ENCODE measurements at places on chromosomes 13 and 19.

GRCh38 chr19:46426035-46426505, 2.7 kb downstream of the PNMA8C start:
- no peak for DNase-seq

DNA sequence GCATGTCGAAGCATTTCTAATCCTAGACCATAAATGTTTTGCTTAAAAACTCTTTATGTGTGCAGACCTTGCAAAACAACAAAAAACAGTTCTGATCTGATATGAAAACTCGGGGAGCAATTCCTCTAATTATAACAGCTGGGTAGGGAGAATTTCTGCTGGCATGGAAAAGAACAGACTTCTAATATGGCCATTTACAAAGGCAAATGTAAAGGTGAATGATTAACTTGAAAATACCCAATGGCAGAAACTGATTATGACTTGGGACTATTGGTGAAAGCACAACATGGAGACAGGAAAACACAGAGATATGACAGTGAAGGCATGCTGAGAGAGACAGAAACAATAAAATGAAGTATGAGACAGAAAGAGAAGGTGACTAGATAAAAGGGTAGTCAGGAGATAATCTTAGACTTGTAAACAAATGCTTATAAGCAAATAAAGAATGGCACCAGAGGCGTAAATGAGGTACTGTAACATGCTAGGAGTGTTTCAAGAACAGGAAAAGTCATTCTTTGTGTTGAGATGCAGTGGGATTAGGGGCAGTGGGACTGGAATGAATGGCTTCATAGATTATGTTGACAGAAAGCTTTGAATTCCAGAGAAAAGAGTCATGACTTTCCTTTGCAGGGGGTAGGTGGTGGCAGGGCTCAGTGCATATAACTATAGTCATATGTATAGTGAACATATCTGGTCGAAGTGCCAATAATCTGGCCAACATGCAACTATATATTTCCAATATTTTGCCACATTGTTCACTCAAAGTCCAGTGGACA, 393.0 kb downstream of the ITGBL1 start:
- no peak for DNase-seq

GRCh38 chr19:11227195-11227886, 12.1 kb upstream of the ANGPTL8 start:
- no peak for DNase-seq

- DNase-seq = no peak
Observed at GRCh38 chr19:21586311-21587116, 81.1 kb downstream of the ZNF429 start.

GRCh38 chr13:46893798-46894560, 2.9 kb downstream of the HTR2A start:
- peak; percentile 68 for DNase-seq

- no peak for DNase-seq
Observed at GRCh38 chr13:84543962-84544361, 661.7 kb upstream of the SLITRK1 start.

DNA sequence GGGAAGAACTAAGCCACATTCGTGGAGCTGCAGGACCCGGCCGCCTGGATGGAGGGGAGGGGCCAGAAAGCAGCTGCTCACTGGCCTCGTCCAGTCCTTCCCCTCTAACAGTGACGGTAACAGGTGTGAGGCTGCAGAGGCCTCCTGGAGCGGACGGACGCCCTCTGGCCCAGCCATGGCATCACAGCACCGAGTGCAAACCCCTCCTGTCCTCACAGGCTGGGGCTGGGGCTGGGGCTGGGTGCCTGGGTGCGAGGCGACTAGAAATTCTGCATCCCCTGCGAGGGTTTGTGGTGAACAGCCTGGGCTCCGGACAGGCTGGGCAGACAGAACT, 3.6 kb downstream of the MICOS13 start:
- no peak for DNase-seq

GRCh38 chr13:99886706-99887105, 84.9 kb downstream of the ZIC5 start:
- DNase-seq = no peak

DNA sequence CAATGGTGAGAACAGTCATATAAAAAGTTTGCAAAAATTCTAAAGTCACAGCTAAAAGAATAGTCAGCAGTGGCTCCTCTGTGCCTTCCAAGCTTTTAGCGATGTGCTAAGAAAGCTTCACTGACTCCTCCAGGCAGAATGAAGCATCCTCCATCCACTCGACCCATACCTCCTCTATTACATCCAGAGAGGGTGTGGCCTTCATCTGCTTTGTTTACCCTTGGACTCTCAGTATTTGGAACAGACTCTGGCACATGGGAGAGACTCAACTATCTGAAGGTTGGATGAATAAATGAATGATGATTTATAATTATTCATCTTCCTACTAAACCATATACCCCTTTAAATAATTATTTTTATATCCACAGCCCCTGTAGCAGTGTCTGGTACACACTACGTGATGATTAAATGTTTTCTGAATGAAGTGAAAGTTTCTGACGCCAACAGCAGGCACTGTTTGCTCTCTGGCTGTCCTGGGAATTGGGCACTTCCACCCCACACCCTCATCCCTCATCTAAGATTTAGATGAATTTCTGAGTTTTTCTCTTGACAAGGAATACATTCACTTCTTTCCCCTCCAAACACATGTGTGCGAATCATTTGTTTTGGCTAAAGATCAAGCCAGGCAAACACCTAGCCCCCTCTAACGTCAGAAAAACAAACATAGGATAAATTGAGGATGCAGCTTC, 93.9 kb downstream of the NUFIP1 start:
- DNase-seq = no peak

GRCh38 chr13:46176756-46177155, 5.2 kb downstream of the LCP1 start:
- no peak for DNase-seq

DNA sequence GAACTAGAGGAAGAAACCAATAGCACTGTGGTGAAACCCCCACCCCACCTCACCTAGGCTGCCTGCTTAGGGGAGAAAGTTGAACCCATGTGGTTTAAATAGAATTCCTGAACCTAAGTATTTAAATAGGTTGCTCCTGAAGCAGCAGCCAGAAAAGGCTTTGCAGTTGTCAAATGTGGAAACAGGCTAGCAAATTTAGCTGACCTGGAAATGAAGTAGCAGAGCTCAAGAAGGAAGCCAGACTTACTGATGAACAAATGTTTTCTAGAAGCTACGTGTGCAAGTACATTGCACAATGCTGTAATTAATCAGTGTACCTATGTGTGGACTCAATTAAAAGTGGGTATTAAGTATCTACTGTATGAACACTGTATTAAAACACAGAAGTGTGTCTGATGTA, 61.3 kb downstream of the SCEL start:
- no peak for DNase-seq

- DNase-seq = peak; percentile 28
Observed at GRCh38 chr13:35720690-35721554, 244.4 kb upstream of the MAB21L1 start.

DNA sequence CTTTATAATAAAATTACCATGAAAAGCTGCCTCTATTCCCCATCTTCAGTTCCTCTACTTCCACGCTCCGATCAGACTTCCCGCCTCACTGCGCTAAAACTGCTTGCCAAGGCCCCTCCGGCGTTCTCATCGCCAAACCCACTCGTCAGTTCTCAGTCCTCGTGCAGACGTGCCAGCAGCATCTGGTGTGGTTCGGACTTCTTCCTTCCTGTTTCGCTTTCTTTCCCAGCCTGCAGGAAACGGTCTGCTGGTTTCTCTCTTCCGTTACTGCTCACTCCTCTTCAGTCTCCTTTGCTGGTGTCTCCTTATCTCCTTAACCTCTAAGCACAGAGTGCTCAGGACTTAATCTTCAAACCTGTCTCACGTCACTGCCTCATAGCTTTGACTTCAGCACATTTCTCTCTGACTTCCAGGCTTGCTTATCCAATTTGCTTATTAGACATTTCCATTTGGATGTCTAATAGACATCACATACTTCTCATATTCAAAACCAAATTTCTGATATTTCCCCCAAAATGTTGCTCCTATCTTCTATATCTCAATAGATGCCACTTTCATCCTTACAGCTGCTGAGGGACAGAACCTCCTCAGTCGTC, 40.3 kb downstream of the RCBTB2 start:
- peak; percentile 57 for DNase-seq

- DNase-seq = no peak
Observed at GRCh38 chr19:6720369-6721137, at the start of gene C3. TSS of gene C3 (minus strand) at chr19:6720650. CDS start at chr19:6720589, 61 bp downstream.

DNA sequence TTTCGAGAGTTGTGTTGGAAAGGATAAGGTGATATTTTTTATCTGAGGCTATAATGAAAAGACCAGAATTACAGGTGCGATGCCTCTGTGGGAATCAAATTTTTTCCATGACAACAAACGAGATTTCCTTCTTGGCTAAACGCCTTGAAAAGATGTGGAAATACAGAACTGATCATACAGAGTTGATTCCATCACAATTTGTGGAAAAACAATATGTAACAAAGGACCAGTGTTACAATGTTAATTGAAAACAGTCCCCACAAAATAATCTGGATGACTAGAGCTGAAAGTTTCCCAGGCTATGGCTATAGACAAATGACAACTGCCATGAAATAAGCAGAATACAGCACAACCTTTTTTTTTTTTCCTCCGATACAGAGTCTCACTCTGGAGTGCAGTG, 628.9 kb downstream of the DIAPH3 start:
- peak; percentile 67 for DNase-seq

- DNase-seq = peak; percentile 55
Observed at GRCh38 chr19:13154911-13155471, 4.8 kb downstream of the IER2 start.

DNA sequence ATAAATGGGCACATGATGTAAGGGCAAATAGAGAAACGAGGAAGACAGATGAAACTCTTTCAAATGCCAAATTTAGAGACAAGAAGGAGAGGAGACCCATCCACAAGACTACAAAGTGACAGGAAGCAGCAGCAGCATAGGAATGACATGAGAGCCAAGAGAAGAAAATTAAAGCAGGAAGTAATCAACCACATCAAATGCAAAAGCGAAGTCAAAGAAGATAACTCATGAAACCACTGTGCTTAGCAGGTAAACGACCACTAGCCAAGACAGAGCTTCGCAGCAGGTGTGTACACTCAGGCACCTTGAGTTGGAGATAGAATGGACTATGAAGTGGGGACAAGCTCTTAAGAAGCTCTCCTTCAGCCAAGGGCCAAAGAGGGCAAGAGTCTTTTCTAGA, 64.1 kb downstream of the KLF12 start:
- no peak for DNase-seq

- no peak for DNase-seq
Observed at GRCh38 chr13:113586661-113587479, 2.3 kb downstream of the TFDP1 start.

GRCh38 chr13:92827503-92827902, 399.1 kb upstream of the GPC6 start:
- no peak for DNase-seq

DNA sequence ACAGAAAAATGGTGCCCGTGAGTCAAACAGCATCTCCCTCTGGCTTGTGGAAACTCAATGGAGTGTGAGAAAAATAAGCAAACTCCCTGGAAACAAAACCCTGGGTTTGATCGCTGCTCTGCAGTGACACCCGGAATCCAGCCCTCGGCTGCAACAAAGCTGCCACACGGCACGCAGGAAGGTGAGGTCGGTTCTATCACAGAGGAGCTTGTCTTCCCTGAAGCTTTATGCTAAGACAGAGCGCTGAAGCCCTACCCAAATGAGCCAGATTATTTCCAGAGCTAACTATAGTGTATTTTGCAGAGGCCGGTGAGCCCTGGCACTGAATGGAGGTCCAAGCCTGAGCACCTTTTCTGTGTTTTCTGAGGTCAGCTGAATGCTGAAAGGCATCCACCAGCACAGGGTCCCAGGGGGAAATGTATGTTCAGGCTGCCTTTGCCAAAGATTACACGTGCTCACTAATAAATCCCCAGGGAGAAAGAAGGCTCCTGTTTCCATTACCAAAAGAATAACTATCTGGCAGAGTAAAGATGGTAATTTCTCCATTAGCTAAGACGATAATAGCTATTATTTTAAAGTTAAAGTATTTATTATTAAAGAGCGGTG, 77.8 kb downstream of the TSHZ3 start:
- DNase-seq = no peak

DNA sequence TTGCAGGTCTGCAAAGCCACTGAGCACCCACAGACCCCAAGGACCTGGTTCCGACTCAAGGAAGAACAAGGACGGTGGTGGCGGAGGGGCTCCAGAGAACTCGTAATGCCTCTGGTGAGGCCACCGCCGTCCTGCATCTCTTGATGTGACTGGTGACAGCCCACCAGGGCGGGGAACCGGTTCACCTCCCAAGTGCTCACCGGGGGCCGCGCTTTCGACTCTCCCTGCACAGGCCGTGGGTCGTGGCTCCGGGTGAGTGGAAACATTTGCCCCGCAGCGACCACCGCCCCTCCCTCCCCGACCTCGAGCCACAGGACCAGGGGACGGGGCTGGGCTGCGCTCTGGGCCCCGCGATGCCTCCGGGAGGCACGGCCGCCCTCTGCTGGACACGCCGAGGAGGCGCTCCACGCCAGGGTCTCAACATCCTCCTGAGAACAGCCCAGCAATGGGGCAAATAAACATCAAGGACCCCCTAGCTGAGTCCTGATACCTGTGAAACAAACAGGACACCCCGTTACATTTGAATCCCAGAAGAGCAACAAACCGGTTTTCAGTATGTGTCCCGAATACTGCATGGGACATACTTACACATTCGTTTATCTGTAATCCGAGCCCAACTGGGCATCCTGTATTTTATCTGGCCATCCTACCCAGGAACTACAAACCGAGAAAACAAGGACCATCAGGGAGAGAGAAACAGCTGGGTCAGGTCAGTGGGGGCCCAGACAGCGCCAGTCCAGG, 3.9 kb upstream of the PLPP2 start:
- DNase-seq = no peak

DNA sequence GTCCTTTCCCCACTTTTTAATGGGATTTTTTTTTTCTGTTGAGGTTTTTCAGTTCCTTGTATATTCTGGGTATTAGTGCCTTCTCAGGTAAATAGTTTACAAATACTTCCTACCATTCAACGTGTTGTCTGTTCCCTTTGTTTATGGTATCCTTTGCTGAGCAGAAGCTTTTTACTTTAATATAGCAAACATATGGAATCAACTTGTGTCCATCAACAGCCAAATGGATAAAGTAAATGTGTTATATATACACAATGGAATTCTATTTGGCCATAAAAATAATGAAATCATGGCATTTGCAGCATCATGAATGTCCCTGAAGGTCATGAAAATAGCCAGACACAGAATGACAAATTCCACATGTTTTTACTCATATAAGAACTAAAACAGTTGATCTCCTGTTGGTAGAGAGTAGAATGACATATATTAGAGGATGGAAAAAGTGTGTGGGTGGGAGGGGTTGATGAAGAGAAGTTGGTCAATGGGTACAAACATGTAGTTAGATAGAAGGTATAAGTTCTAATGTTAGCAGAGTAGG, 500.8 kb downstream of the SLITRK6 start:
- DNase-seq = no peak

GRCh38 chr19:1805401-1806183, 6.5 kb downstream of the ATP8B3 start:
- DNase-seq = no peak

- no peak for DNase-seq
Observed at GRCh38 chr13:27775943-27776342, 16.3 kb upstream of the GSX1 start.

- no peak for DNase-seq
Observed at GRCh38 chr13:79070343-79070974, 335.6 kb downstream of the RBM26 start.
